Stimulated activated CD4-positive, alpha-beta T cell treated with anti-CD3 and anti-CD28 coated beads, Interleukin-12 subunit alpha, Interleukin-12 subunit beta, amount 100 ng/mL, for 24 hours (primary cell): ENCODE measurements at places on chromosomes 1 and 21.

DNA sequence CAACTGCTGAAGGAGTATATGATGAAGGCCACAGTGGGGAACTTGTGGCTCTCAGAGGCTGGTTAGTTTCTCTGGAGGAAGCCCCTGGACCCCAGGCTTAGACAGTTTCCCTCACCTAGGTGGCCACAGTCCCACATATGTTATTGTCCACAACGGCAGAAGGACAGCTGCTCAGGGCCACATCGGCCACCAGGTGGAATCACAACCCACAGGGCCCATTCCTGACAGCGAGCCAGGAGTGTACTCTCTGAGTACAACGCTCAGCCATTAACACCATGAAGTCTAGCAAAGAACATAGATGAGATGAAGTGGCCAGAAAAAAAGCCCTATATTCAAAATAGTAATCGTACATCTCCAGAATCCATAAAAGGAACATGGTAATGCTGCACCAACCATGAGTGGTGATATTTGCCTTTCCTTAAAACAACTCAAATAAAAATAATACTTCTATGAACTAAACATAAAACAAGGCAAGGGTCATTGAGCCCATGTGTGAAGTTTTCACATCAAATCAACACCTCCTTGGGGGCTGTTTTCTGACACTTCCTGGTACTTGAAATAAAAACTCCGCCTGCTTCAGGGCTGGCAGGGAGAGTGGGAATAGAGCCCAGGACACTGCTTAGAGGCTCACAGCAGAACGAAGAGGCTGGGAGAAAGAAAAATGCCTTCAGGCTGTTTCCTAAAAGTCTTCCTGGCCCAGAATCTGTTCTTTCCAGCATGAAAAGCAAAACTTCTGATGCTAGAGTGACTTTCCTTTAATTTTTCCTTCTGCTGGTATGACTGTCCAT lies 383.3 kb downstream of the HHAT start:
- DNase-seq, result no peak

- DNase-seq, result no peak
Observed at GRCh38 chr1:186146974-186147373, 228.1 kb downstream of the TPR start.

DNA sequence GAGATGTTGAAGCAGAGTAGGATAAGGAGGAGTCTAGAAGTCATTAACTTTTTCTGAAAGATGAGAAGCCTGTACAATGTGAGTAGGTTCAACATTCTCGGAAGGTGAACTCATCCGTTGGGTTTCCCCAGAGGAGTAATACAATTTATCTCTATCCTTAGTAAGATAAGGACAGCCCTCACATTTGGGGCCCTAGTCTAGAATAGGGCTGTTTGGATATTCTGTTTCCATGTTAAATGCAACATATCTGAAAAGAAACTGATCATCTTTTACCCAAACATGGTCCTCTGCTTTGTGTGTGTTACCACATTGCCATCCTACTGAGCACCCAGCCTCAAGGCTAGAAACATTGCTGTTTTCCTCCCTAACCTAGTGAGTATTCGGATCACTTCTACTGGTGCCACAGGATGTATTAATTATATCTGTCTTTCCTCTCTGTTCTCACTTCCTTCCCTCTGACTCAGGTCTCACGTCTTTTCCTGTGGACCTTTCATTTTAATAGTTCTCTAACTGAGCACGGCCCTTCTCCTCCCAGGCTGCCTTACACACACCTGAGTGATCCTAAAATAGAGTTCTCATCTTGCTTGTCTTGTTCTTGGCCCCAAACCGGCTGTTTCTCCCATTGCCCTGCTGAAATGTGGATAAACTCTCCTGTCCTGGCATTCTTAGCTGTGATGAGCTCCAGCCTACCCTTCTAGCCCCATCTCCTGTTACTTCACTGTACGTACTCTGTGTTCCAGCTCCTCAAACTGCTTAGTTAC lies 91.7 kb downstream of the CDC14A start:
- DNase-seq, result no peak

DNA sequence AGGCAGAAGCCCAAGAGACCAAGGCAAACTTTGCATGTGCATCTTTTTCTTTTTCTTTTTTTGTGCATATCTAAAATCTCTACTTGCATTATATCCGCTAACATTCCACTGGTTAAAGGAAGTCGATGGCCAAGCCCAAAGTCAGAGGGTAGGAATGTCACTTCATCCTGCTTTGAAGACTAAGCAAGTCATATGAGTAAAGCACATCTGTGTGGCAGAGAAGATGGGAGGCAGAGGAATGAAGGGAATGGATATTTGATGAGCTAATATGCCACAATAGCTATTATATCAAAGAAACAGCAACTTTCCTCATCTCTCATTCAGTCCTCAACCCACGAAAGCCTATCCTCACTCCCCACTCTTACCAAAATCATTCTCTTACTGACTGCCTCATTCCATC lies 59.3 kb downstream of the RNF220 start:
- DNase-seq, result no peak

DNA sequence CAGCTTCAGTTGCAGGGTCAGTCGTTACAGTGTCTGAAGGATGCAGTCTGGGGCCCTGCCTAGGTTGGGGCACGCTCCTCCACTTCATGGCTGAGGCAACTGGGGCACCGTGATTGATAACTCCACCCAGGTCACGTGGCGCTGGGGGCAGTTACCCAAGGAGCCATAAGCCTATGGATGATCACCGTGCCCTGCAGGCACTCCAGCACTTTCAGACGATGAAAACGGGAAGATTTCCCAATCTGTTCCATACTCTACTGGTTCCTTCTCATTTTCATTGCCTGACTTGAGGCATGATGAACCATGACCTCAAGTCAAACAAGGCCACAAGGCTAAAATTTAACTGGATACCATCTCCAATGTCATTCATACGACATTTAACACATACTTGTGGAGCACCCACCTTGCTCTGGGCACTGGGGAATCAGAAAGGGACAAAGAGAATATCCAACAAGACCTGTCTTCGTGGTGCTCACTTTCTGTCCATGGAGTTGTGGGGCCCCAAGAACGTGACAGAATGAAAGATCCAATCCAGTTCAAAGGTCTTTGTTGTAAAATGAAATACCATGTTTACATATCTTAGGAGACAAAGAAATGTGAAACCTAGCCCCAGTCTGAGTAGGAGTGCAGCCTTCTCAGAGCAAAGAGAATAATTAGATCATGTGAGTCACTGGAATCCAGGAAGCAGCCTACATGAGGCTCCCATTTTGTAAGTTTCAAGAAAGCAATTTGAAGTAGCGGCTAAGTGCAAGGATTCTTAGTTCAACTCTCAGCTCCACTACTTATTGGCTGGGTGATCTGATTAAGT lies 39.4 kb upstream of the SPOCD1 start:
- no peak for DNase-seq

DNA sequence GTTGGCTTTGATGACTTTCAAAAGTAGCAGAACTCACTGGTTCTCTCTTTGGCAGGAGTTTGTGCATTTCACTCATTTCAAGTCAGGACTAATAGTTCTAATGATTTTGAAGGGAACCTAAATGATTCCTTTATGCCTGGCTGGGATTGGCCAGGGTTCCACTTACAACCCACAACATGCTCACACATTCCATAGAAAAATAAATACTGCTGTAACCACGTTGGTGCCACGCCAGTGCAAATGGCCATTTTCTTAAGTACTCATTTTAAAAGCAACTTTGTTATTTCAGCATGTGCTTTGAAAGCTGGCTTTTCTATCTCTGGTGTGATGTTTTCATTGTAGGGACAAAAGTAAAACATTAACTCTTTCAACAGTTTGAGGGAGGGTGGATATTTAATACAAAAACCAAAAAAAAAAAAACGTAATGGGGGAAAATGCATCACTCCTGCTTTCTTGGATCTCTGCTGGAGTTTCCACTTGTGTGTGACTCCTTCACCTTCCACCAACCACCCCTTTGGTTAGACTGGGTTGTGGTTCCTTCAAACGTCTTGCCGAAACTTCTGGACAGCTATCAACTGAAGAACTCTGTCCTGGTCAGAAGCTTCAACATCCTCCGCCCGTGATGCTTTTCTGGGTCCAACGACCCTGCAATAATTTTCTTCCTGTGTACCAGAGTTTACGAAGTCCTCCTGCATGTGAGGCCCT lies 300.4 kb upstream of the RUNX1 start:
- no peak for DNase-seq

GRCh38 chr1:93692983-93693591 lies 11.4 kb upstream of the BCAR3 start:
- peak; percentile 18 for DNase-seq

- DNase-seq, result no peak
Observed at GRCh38 chr1:233448109-233448689, 120.7 kb downstream of the MAP3K21 start.

DNA sequence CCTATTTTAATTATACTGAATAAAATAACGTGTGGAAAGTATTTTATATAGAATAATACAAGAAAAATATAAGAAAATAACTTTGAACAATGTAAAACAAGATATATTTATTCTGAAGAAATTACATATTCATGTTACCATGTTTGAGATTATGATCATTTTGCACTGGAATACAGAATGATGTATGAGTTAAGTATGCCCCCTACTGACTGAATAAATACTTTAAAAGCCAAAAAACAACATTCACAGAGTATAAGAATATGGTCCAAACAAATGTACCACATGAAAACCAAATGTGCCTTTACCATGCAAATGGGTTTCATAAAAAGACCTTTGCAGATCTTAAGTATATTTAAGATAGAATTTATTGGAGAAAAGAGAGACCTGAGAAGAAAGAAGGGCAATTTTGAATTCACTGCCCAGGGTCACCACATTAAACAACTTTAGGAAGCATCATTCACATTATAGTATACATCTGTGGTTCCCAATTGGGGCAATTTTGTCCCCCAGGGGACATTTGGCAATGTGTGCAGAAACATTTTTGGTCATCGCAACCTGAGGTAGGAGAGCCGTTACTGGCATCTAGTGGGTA lies 136.6 kb upstream of the GFI1 start:
- DNase-seq, result no peak

DNA sequence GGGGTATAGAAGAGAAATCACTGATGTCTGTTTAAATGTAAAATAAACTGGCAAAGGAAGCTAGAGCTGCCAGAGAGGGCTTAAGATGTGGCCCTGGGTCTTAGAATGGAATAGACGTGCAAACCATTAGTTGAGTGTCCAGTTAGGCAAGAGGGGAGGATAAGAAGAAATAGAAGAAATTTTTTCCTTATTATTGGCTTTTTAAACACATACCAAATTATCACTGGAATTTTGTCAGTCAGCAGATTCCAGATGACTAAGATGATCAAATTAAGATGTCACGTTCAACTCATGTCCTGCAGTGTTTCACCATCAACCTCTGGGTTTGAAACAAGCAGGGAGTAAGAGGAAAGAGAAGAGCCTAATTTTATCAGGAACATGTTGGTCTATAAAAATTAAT lies 71.6 kb upstream of the C1orf21 start:
- no peak for DNase-seq
